LHCN-M2 (cell line): ENCODE measurements at places on chromosomes 7 and 10. TPM values are rescaled to one million over a fixed set of nuclear protein-coding genes. Genes with fewer than 3 reads are reported as not detected.

Gene CLEC2L
- not detected in 2 replicates for total RNA-seq

- no peak for DNase-seq
Observed at GRCh38 chr7:121891731-121892130, 18.8 kb downstream of the PTPRZ1 start.

DNA sequence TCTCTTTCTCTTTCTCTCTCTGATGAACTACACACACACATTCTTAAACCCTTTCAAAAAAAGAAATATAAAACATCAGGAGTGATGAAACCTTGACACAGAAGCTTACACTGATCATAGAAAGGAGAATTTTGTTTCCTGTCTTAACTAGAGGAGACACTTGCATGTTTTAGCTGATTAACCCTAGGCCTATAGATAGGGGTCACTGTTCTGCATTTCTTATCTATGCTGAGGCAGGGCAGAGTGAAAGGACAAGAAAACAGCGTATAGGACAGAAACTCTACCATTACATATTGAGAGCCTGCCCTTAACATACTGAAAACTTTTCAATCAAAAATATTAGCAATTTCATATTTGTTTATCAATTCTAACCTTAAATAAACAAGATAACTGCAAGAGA lies 680.6 kb upstream of the MBL2 start:
- DNase-seq: no peak

DNA sequence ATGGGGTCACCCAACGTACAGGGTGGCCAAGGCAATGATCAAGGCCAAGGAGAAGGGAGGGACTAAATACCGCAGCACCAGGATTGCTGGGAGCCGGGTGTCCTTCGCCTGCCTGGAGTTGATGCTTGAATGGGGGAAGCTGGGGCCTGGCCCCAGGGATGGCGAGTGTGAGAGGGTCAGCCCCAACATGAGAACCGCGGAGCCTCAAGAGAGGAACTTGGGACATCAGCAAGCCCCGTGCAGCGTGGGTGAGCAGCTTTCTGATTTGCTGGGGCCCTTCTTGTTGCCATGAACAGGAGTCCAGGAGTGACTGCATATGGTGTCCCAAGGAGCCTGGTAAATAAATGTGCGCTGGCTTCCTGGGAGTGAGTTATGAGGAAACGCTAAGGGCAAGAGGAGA lies 72.8 kb upstream of the PITRM1 start:
- no peak for DNase-seq

Gene LRGUK
- 0.23 and 0.83 TPM in 2 replicates for total RNA-seq

GRCh38 chr7:77687100-77687746 lies 9.0 kb upstream of the RSBN1L start:
- DNase-seq: peak; percentile 71
